ENCODE measurements at places on chromosomes 11 and 22. TPM values are rescaled to one million over a fixed set of nuclear protein-coding genes. Genes with fewer than 3 reads are reported as not detected.

Gene ZNF214
- 2.0 TPM for polyA plus RNA-seq

- H3K36me3 ChIP-seq: no peaks in the 10 kb centered on the region
- peak; percentile 63 for DNase-seq
- no peaks in the 10 kb centered on the region for H3K27me3 ChIP-seq
- H3K4me1 ChIP-seq: no peaks in the 10 kb centered on the region
These were observed 38.0 kb upstream of the PICALM start for GRCh38 chr11:86106916-86107315.

Gene OR4B1
- polyA plus RNA-seq: not detected

- no peak within 1 kb of the TSS for H3K4me3 ChIP-seq
- peaks cover 5% of the 10 kb centered on the region for H3K27me3 ChIP-seq
- no peak for DNase-seq
- H3K27ac ChIP-seq: no peak within 1 kb of the TSS
- H3K4me1 ChIP-seq: no peaks in the 10 kb centered on the region
These were observed at the start of gene DRD4 for GRCh38 chr11:636511-637332. Gene DRD4 (plus strand): TSS chr11:637269. CDS start chr11:637305, 36 bp downstream.

DNA sequence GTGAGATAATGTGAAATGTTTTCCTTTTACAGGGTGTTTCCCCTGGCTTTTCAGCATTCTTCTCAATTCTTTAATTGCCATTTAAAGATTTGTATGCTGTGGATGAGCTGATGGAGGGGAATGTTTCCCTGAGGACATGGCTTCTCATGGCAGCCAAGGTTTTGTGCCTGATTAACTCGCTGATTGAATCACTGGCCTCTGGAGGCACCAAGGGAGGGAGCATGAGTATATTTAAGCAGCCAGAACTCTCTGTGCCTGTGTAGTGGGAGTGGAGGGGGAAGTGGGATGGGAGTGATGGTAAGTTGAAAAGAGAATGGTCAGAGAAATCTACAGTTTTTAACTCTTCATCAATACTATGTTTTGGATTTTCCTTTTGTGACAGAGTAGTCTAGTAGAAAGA lies 88.7 kb downstream of the STIM1 start:
- no peak overlapping the region for H3K27ac ChIP-seq
- peak; percentile 53 for DNase-seq
- H3K27me3 ChIP-seq: no peaks in the 10 kb centered on the region
- no peak overlapping the region for H3K4me3 ChIP-seq

Gene IGLL1
- polyA plus RNA-seq: not detected

Data from fibroblast of lung (primary cell).